ENCODE measurements at places on chromosomes 2 and 18. TPM values are rescaled to one million over a fixed set of nuclear protein-coding genes. Genes with fewer than 3 reads are reported as not detected.

The DQX1 gene
- total RNA-seq, result 0.91 TPM

The CLHC1 gene
- 19.8 TPM for total RNA-seq

The COLEC11 gene
- total RNA-seq, result not detected

The UPP2 gene
- not detected for total RNA-seq

The OSR1 gene
- 0.42 TPM for total RNA-seq

The CTAGE1 gene
- total RNA-seq, result not detected

The PLEKHB2 gene
- 42.4 TPM for total RNA-seq

The RAB11FIP5 gene
- total RNA-seq, result 13.5 TPM

The ARHGAP28 gene
- 36.8 TPM for total RNA-seq

The MYO7B gene
- 0.29 TPM for total RNA-seq

The ZAP70 gene
- 1.3 TPM for total RNA-seq

The GCG gene
- total RNA-seq, result not detected

The LNPK gene
- 78.2 TPM for total RNA-seq

The ACP1 gene
- 86.1 TPM for total RNA-seq

All from glutamatergic neuron (in vitro differentiated cells).